ENCODE measurements at places on chromosomes 12 and 14.
A peak's percentile ranks its signal among the peaks of the same experiment; 100 is the strongest.

DNA sequence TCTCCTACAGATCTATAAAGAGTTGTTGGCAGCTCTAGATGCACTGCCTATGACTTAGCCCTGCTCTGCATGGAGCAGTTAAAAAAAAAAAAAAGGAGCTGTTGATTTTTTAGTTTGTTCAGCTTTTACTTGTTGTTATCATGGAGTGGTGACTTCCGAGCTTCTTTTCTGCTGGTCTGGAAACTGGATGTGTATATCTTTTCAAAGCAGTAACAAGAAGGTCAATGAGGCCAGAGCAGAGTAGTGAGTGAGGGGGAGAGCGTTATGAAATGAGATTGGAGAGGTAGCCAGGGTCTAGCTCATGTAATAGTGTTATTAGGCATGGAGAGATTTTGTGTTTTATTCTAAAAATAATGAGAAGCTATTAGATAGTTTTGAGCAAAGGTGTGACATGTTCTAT is 13.2 kb upstream of the TUBA1B start:
- DNase-seq: no peak

DNA sequence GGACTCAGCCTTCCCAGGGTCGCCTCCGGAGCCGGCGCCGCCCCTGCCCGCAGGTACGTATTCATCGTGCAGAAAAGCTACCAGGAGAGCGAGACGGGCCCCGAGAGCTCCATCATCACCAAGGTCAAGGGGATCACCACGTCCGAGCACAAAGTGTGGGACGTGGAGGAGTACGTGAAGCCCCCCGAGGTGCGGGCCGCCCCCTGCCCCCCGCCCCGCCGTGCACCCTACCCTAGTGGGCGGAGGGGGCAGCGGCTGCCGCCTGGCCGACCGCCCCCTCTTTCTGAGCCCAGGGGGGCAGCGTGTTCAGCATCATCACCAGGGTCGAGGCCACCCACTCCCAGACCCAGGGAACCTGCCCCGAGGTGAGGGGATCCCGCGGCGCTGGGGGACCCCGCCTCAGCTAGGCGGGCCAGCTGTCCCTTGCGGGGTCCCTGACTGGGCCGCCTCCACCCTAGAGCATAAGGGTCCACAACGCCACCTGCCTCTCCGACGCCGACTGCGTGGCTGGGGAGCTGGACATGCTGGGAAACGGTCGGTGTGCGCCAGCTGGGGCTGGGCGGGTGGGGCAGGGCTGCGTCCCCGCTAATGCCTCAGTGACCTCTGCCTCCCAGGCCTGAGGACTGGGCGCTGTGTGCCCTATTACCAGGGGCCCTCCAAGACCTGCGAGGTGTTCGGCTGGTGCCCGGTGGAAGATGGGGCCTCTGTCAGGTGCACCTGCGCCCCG is 973 bp downstream of the P2RX2 start:
- no peak for DNase-seq

GRCh38 chr14:60839657-60840056 is 105.1 kb downstream of the MNAT1 start:
- DNase-seq: peak; percentile 11

DNA sequence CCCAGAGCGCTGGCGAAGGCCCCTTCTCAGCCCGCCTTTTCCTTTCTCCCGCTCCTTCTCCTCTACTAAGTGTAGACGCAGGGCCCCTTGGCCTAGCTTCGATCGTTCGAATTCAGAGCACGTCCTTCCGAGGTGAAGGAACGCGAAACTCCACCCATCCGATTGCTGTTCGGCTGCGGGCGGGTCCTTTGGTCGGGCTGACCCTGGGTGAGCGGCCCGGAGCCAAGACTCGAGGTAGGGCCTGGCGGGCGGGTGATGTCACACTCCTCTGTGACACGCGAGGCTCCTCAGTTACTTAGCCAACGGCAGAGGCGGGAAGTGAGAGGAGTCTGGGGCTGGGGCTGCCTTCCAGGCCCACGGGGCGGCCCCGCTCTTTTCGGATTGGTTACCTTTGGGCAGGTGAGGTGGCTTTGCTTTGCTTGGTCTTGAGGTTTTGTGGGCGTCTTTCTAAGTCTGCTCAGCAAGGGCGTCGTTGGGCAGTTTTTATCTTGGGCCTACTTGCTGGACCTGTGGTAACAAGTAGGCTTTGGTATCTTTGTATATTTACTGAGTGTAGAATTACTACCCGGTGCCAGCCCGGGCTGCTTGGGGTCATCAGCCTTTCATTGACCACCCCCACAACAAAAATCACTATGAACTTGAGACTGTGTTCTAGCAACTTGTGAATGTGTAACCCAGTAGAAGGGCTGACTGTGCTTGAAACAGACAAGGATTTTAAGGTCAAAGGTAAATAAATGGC is 694 bp downstream of the TMBIM6 start:
- DNase-seq: no peak

DNA sequence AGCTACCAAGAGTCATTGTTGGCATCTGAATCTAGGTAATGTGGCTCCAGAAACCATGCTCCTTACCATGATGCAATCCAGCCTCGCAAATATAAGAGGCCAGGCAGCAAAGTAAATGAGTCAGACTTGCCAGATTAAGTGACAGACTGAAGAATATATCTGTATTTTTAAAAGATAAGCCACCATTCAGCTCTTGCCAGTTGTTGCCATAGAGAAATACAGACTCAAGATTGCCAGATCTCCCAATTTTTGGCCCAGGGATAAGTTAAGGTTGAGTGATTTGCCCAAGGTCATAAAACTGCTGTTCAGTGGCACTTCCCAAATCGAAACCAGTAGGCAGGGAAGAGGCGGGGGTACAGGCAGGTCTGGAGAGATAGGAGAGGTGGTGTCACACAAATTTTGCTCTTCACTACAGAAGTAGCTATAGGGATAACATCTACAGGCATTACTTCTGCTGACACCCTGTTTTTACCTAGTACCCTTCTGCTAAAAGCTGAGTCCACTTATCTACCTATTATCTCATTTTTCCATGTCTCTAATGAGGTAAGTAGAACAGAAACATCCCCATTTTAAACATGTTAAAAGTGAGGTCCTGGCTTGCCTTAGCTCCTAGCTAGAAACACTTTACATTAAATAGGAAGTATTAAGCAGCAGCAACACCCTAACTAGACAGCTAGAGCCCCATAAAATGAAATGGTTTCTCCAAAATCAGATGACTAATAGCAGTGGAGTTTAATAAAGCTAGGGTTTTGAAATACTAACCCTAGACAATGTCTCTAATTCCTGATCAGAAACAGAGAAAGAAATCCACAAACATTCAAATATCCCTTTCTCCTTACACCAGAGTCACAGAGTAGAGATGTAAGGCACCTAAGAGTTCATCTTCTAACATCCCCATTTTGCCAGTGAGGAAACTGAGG is 19.5 kb downstream of the DCAF5 start:
- DNase-seq: no peak

- DNase-seq: peak; percentile 66
Measured at GRCh38 chr14:76904740-76905569, 78.7 kb downstream of the LRRC74A start.

GRCh38 chr12:113149361-113150150 is at the start of gene CFAP73:
Gene CFAP73 (plus strand): TSS chr12:113149724. CDS start chr12:113149858, 134 bp downstream.
- peak; percentile 95 for DNase-seq

DNA sequence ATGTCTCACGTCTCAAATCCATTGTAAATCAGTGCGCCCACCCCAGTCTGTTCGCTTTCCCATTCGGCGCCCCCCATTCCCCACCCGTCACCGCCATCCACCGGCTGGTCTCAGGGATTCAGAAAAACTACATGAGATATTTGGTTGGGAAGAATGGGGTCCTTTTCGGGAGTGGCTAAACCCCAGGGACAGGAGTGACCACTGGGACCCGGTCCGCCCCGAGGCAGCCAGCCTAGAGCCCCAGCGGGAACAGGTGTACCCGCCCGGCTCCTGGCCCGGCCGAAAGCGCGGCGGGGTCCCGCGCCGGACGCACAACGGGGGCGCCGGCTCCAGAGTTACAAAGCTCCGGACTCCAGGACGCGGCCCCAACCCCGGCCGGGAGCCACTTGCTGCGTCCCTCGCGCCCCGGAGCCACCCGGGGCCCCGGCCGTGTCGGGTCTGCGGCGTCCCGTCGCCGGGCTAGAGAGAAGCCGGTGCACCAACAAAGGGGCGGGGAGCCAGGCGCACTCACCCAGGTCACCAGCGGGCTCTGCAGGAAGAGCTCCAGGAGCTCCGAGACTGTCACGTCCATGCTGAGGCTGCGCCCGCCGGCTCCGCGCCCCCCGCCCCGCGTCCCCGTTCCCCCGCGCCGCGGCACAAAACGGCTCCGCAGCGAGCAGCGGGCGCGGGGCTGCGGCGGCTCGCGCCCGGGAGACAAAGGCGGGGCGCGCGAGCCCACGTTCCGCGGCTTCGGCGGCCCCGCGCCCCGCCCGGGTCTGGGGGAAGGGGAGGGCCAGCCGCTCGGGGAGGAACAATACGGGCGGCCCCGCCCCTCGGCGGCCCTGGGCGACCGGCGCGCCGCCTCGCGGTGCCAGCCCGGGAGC is at the start of gene CCDC88C:
TSS of gene CCDC88C (minus strand) at position 701 of the 863 bp plus-strand sequence. CDS start at position 571, 130 bp downstream.
- DNase-seq: peak; percentile 69

DNA sequence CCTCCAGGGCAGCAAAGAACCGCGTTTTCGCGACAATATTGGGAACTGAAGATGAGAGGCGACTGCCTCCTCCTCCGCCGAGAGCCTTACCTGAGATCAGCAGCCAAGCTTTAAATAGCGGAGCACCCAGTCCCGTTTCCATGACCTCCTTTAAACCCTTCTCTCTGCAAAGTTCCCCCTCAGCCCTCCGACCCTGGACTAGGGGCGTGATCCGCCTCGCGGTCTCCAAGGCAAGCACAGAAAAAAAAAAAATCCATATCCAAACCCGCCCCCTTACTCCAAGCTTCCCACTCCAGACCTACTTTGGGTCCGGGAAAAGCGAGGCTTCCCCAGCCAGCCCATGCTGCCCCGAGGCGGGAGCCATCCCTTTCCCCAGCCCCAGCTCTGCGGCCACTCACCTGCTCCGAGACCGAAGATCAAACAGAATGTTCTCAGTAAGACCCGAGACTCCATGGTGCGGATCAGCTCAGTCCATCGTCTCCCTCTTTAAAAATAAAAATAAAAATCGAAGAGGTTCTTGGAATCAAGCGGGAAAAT is 630 bp downstream of the NELL2 start:
- DNase-seq: peak; percentile 36

GRCh38 chr12:6869049-6870021 is 2.0 kb downstream of the TPI1 start:
- DNase-seq: peak; percentile 75

DNA sequence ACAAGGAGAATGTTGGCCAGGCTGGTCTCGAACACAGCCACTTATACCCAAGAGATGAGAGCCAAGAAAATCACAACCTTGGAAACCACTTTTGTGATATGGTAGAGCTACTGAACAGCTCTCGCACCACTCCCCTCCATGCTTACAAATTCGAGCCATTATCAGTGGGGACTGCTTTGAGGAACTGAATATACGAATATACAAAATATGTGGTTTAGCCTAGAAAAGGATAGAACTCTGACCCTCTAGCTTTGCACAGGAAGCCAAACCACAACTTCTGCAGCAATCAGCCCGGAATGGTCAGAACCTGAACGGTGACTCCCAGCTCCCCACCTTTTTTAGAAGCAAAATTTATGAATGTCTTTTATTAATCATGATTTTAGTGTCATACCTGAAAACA is 129.8 kb upstream of the TMEM132C start:
- no peak for DNase-seq

DNA sequence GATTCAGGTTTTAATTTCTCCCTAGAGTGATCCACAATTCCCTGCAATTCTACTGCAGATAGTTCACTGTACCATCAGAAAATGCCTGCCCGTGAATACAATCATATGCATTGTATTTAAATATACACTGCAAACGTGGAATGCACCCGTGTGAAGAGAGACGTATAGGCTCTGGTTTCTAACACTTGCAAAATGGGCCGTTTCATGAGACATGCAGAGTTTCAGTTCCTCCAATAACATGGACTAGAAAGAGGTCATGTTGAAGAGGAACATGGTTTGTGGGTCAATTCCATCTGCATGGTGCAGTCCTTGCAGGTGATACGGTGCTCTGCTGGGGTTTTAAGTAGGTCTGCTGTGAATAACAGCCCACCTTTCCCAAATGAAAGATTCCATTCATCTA is 373.3 kb downstream of the TMEM132D start:
- DNase-seq: no peak

GRCh38 chr14:20624495-20625070 is 16.9 kb downstream of the OR6S1 start:
- no peak for DNase-seq

DNA sequence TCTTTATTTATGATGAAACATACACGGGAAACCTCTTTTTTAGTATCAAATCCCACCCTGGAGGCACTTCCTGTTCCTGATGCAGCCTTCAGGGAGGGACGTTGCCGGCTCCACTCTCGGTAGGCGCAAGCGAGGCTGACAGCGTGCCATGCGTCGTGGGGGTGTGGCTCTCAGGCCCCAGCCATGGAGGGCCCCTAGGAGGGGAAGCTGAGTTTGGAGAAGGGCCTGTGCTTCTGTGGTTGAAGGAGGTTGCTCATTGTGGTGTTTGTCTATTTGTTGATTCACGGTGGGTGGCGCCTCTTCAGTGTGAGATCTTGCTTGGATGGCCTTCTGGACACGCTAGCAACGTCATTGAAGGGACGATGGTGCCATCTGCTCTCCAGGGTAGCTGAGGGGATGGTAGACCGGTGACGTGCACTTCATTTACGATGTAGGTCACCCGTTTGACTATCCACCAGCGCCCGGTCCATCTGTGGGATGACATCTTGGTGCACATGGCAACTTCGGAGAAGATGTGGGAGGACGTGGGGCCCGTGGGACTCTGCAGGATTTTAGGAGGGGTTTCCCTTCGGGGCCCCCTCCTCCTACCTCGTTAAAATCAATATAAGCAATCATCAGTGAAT is 126.3 kb upstream of the RTL1 start:
- DNase-seq: no peak

- no peak for DNase-seq
Measured at GRCh38 chr14:45199230-45199629, 53.8 kb downstream of the MIS18BP1 start.

GRCh38 chr14:34685819-34686428 is 28.5 kb downstream of the CFL2 start:
- no peak for DNase-seq

DNA sequence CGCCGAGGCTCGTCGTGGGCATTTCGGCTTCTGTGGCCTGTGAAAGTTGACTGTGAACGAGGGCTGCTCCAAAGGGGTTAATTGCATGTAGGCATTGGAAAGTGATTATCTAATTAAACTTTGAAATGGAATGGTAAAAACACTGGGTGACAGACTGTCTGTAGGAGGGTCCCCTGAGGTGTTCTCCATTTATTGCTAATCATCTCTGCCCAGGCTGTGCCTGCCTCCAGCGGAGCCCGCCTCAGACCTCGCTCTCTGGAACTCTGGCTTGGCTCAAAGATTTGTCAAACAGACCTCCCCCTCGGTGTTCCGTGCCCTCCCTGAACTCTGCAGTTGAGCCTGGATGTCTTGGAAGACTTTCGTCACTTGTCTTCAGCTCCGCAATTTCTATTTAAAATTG is 50.2 kb upstream of the VRK1 start:
- no peak for DNase-seq
